Lower leg skin (tissue), 4 donors: ENCODE measurements at places on chromosomes 12 and 14. TPM values are rescaled to one million over a fixed set of nuclear protein-coding genes. Genes with fewer than 3 reads are reported as not detected.

Gene RDH16
- 1.1 TPM for total RNA-seq

Gene NANOG
- 0.15 TPM for total RNA-seq

Gene BRMS1L
- 5.8 TPM for total RNA-seq

Gene OR5AU1
- not detected for total RNA-seq

Gene LAG3
- 1.1 TPM for total RNA-seq

DNA sequence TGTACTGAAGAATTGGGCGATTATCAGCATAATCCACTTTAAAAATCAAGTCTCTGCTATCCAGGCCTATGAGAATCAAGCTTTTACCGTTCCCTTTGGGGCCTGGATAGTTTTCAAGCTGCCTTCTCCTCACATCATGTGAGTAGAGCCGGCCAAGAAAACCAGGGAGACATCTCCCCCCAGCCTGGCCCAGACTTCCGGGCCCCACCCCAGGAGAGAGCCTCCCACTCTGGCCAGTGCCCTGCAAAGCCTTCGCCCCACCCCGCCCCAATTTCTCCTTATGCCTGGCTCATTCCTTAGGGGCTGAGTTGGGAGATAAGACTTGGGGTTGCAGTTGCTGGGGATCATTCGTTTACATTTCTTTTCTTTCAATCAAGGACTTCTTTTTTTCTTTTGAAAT lies 1.4 kb upstream of the TMEM132C start:
- no peak for DNase-seq

DNA sequence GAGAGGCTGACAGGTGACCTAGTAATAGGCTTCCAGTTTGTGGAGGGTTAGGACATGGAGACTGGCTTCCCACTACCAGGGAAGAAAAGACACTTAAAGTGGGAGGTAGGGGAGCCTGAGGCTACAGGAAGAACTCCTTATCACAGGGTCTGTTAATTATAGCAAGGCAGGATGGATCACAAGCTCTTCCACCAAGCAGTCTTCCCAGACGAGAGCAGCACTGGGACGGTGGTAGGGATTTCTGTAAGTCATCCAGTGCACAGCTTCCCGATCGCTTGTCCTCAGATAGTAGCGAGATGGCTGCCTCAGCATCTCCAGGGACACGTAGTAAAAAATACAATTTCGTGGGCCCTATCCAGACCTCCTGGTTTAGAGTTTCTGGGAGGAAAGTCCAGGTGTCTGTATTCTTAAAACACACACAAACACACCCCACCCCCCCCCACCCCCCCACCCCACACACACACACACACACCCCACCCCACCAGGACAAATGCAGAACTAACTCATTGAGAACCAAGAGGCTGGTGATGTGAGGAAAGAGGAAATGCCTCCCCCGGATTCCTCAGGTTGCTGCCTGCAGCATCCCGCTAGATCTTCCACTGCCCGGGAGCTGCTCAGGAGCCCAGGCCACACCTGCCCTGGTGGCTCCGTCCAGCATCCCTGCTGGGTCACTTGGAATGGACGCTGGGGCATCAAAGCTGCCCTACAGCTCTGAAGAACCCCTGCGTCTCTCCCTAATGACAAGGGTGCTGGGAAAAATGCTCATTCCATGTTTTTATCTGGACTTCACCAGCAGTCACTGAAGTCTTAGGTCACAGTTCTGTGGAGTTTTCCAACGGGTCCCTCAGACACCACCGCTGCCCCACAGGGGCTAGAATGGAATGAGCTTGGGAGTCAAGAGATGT lies 307.2 kb downstream of the CACNA1C start:
- DNase-seq, result no peak

- DNase-seq, result no peak
Measured at GRCh38 chr12:67827820-67828383, 161.3 kb upstream of the IFNG-AS1 start.

GRCh38 chr12:39467432-39467870 lies 24.5 kb upstream of the KIF21A start:
- DNase-seq, result no peak

DNA sequence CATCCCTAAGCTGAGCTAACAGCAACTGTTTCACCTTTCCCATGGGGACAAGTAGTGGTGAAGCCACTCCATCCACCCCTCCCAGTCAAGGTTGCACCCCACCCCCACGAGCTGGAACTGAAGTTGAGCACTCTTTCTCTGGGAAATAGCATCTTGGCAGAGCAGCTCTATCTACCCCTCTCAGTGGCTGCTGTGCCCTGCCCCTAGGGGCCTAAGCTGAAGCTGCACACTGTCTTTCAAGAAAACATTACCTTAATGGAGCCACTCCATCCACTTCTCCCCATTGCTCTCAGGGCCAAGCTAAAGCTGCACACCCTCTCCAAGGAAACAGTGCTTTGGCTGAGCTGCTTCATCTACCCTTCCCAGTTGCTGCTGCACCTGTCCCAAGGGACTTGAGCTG lies 170.6 kb upstream of the CCDC196 start:
- no peak for DNase-seq

GRCh38 chr12:51949342-51950030 lies 2.0 kb upstream of the ACVR1B start:
- DNase-seq, result no peak

- DNase-seq, result no peak
Measured at GRCh38 chr12:41277100-41277945, 89.2 kb downstream of the PDZRN4 start.

DNA sequence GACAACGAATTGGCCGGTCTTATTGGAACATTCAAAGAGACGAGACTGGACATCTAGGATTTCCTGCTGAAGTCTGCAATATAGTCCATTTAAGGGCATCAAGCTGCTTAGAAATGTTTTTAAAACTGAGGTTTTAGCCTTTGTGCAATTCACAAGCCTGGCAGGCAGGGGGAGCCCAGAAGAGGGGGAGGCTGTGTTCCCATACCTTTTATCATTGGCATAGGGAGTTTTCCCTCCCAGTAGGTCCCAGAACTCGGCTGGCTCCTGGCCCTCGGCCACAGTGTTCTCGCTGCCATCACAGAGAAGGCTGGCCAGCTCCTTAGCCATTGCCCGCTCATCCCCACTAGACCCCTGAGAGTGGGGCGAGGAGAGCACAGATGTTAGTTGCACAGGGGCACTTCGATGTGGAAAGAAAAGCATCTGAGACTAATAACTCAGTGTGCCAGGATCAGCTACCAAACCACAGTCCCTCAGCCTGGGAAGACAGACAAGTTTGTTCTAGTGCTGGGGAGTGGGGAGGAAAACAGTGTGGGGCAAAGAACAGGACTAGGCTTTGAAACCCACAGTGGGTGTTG lies 15.1 kb downstream of the AVIL start:
- no peak for DNase-seq

DNA sequence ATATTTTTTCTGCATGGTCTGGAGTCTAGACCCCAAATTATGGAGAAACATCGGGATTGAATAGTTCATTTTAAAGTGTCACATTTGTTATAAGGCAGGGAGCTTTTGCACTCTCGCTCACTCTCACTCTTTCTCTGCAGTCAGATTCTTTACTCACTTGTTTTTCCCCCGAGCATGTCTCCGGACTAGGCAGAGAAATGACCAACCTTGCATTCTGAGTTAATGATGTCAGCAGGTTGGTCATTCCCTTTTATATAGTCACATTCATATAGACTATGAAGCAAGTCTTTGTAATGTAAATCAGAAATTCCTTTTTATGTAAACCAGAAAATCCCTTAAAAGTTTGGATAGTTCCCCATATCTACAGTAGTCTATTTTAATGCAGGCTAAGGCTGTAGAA lies 4.1 kb downstream of the C12orf75 start:
- DNase-seq, result no peak

DNA sequence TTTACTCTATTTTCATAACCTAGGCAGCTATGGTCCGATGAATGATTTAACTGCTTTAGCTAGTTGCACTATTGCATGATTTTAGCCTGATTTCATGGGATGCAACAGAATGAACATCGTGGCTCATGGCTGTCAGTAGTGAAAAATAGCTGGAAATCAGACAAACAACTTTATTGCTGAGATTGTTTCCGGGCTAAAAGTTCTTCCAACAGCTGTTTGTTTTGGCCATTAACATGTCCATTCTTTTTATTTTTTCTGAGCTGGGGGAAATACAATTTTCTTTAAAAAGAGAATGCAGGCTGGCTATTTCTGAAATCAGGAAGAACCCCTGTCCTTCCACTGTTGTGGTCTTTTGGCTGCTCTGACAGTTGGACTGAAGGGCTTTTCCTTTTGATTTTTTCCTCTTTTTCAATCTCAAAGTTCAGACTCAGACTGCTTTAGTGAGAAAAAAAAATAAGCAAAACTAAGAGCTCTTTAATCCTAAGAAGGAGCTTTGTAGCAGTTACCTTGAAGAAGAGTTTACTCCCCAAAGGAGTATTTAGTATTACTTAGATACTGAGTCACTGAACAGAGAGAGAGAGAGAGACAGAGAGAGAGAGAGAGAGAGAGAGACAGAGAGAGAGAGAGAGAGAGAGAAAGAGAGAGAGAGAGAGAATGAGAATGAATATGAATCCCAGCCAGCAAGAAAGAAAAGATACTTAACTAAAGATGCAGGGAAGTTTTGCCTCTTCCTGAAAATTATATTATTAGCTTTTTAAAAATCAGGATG lies at the start of gene NAV3:
Gene NAV3, plus strand, starts transcription at position 312 of the 769 bp plus-strand sequence. CDS start 568 bp downstream, outside the sequence.
- DNase-seq, result no peak

- no peak for DNase-seq
Measured at GRCh38 chr12:132669166-132669879, 17.8 kb downstream of the POLE start.

- no peak for DNase-seq
Measured at GRCh38 chr12:4203772-4204376, 69.7 kb upstream of the CCND2 start.

DNA sequence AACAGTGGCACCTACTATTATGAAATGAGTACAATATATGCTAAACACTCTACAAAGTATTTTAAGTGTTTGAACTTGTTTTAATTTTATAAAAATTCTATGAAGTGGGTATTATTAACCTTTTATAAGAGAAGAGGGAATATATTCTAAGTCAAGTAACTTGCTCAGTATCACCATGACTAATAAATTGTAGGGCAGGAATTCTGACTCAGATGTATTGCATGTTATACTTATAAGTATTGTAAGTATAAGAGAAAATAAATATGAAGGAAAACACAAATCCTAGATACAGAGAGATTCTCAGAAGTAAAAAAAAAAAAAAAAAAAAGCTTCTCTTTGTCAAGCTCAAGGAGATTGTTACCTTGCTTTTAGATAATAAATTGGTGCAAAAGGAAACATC lies 893.2 kb downstream of the SLC16A7 start:
- DNase-seq, result no peak
